ENCODE measurements at places on chromosomes 11 and 22. TPM values are rescaled to one million over a fixed set of nuclear protein-coding genes. Genes with fewer than 3 reads are reported as not detected.

PLAAT2 gene
- polyA plus RNA-seq: 3.0 TPM

DNA sequence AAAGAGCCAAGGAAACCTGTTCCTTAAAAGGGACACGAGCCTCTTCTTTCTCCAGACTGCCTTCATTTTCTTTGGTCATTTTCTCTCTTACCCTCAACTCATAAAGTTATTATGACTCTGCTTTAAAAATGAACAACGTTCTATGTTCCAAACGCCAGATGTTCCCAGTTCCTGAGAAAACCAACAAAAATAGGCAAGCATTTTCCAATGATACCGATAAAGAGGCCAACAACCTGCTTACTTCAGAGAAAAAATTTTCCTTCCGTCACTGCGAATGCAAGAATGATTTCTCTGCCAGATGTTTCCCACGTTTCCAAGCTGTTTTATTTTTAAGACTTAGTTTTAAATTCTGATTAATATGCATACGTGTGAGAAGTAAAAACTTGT is 315 bp upstream of the TRPC6 start:
- H3K27me3 ChIP-seq: peaks cover 9% of the 10 kb centered on the region
- H3K27ac ChIP-seq: no peak overlapping the region

GRCh38 chr11:96246718-96247552 is 96.1 kb downstream of the MAML2 start:
- peak overlapping the region; percentile 71 for H3K27ac ChIP-seq
- peak overlapping the region; percentile 43 for H3K4me3 ChIP-seq
- DNase-seq: no peak
- peaks cover 51% of the 10 kb centered on the region for H3K4me1 ChIP-seq
- H3K27me3 ChIP-seq: peaks cover 2% of the 10 kb centered on the region

GRCh38 chr11:121807051-121807450 is 309.0 kb downstream of the BLID start:
- no peaks in the 10 kb centered on the region for H3K36me3 ChIP-seq
- peaks cover 3% of the 10 kb centered on the region for H3K27me3 ChIP-seq
- H3K4me1 ChIP-seq: no peaks in the 10 kb centered on the region
- DNase-seq: no peak
